ENCODE measurements at places on chromosomes 13 and 19.

GRCh38 chr13:47680748-47681147 lies 320.3 kb downstream of the SUCLA2 start:
- no peak for DNase-seq

DNA sequence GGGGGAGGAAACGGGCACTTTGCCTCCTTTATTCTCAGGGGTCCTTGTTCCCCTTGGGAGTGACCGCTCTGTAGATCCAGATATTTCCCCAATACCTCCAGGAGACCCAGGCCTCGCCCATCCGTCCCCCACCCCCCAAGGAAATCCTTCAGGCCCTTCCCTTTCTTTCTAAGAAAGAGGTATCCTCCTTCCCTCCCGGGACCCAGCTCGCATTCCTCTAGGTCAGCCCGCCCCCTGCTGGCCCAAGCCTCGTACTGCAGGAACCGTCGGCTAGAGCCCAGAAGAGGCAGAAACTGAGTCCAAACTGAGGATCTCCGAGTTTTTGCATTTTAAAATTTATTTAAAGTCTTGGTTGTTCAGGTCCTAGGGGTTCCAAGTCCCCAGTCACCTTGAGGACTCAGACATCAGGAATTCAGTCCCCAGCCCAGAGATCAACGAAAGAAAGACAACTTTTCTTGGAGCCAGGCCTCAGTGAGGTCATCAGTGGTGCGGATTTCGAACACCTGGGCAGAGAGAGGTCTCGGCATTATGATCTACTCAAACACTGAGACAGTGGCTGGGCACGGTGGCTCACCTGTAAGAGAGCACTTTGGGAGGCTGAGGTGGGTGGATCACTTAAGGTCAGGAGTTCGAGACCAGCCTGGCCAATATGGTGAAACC lies 7.5 kb upstream of the LRFN1 start:
- DNase-seq = peak; percentile 46

- DNase-seq = no peak
Measured at GRCh38 chr19:19782783-19783182, 38.8 kb downstream of the ZNF506 start.

GRCh38 chr13:113769106-113769505 lies 10.1 kb downstream of the TMEM255B start:
- DNase-seq = no peak

DNA sequence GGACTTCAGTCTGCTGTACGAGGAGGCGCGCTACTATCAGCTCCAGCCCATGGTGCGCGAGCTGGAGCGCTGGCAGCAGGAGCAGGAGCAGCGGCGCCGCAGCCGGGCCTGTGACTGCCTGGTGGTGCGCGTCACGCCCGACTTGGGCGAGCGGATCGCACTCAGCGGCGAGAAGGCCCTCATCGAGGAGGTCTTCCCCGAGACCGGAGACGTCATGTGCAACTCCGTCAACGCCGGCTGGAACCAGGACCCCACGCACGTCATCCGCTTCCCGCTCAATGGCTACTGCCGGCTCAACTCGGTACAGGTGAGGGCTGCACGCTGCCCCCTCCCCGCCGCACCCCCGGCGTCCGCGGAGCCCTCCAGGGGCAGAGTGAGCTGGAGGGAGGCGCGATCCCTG lies 14.6 kb downstream of the KCTD15 start:
- DNase-seq = no peak

GRCh38 chr13:109212650-109213049 lies 573.7 kb downstream of the IRS2 start:
- no peak for DNase-seq

DNA sequence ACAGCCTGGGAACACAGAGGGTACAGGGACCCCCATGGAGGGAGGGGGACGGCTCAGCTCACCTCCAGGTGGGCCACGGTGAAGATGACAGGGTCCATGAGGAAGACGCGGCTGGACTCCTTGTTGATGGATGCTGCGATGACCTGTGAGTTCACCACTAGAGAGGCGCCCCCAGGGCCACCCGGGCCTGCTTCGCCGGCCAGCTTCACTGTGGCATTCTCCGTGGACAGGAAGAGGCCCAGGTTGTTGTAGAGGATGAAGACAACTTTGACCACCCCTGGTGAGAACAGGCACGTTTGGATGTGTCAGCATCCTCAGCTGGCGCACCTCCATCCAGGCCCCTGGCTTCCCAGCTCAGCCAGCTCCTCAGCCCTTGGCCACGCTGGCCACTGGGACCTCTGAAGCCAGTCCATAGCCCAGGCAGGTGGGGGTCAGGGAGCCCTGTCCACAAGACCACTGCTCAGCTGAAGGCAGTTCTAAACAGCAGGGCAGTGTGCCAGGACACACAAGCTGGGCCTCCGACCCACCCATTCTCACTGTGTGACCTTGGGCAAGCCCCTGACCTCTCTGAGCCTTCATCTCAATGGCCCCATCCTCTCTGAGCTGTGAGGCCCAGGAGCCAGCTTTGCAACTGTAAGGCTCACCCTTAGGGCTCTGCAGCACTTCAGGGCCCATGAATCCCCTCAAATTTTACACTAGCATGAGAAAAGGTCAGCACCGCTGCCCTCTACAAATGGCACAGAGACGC lies 22.1 kb upstream of the ASF1B start:
- no peak for DNase-seq

- no peak for DNase-seq
Measured at GRCh38 chr13:104181526-104182231, 1115.5 kb upstream of the SLC10A2 start.

DNA sequence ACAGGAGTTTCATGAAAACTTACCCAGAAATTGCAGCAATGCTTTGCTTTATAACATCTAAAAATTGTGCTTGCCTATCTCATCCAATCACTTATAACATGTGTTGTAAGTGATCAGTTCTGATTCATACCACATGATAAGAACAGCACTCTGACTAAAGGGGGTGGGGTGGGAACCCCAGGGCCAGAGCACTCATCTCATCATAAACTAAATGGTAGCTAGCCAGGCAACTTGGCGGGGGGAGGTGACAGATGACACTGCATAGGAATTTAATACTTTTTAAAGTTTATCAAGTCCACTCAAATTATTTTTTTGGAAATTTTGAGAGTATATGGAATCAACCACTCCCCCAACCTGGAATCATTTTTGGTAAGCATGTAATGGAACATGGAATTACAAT lies 42.1 kb downstream of the FOXO1 start:
- DNase-seq = no peak

DNA sequence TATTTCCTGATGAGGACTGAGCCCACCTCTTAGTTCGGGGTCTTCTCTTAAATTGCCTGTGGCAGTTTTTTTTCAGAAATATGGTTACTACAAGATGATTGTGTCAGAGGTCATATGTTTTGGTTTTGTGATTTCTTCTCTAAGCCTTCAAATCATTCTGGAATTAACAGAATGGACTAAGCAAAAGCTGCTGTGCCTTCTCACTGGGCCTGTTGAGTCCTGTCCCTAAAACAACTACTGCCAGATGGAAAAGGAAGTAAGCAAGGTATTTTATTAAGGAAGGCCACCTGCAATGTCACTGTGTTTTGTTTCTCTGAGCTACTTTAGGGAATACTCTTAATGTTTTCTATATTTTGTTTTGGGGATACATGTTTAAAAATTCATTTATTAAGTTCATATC lies 470.8 kb downstream of the PCDH20 start:
- DNase-seq = no peak

- no peak for DNase-seq
Measured at GRCh38 chr13:41554626-41555386, 97.5 kb downstream of the RGCC start.

GRCh38 chr19:38721979-38722773 lies 22.1 kb downstream of the CAPN12 start:
- peak; percentile 87 for DNase-seq
